NCI-H774 (cell line): ENCODE measurements at places on chromosomes 1 and 21.

DNA sequence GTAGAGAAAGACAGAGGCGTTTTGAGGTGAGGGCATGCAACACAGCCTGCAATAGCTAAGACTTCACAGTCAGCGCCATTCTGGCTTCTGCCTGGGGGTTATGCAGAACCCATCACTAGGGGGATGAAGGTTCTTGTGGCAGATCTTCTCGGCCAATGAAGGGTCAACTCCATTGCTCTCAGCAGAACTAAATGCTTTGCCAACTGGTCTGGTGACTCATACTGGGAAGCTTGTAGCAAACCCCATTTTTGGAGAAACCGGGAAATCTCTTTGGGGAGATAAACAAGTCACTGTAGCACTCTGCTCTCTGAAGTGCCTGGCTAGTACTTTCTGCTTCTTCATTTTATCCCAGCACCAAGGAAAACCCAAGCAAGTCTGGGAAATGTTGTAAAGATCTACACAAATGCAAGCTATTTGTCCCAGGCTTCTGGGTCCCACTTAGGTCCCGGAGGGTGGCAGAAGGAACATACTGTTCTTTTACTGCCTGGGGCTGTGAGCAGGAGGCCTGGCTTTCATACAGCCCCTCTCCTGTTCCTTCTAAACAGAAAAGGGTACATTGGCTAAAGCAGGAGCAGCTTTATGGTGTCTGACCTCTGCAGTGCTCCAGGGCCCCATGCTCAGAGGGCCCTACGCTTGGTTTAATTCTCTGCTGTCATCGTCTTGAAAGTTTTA lies 28.8 kb downstream of the SHISA4 start:
- no peak for DNase-seq

DNA sequence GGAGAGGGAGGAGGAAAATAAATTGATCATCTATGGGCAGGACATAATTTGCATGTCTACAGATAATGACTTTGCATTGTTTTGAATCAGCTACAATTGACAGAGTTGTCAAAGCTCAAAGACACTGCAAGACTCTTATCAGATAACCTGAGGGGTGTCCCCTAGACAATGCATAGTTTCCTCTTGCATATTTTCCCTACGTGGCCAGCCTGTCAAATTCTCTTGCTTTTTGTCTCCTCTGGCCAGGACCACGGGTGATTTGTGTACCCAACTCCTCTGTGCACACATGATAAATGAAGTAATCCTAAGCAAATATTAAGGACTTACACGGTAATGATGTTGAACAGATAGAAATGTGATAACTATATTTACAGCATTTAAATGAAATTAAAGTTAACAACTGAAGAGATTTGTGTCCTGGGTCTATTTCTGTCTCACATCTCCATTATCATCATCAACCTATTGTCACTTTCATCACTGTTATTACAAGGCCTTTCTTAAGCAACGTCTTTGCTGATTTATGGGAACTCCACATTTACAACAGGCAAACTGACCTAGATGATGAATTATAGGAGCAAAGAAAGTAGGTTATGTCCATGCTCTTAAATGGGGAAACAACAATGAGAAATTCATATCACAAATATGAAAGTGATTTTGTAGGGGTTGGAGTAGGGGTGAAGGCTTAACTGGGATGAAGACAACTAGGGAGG lies 18.8 kb downstream of the BATF3 start:
- DNase-seq: no peak

DNA sequence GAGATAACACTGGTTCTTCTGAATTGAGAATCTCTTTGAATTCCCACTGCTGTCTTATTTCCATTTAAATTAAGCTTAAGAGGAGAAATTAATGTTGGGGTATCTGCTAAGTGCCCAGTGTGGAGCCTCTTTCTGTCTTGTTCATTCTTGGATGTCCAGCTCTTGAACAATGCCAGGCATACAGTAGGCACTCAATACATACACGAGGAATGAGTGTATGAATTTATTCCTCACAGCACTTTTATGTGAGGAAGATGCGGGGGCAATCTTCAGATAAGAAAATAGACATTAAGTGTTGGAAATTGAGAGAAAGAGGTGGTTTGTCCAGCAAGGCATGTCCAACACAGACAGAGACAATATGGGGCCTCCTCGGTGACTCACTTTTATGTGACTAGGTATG lies 11.8 kb upstream of the ATF3 start:
- no peak for DNase-seq

- DNase-seq: no peak
These were observed 553 bp upstream of the NDUFV3 start for GRCh38 chr21:42892582-42892930.

- DNase-seq: no peak
These were observed 127.0 kb downstream of the PLPP3 start for GRCh38 chr1:56452027-56453011.

- no peak for DNase-seq
These were observed 46.2 kb upstream of the TINAGL1 start for GRCh38 chr1:31529999-31530684.

DNA sequence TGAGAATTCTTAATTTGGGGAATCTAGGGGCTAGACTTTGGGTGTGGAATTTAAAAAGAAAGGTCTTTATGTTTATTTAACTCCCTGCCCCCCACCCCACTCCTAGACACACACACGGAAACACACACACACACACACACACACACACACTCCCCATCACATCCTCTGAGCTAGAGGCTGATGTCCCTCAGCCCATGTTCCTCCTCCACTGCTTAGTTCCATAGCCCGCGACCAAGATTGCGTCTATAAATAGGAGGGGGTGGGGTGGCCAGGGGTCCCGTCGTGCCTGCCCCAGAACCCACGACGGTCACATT lies 655 bp upstream of the KIRREL1 start:
- DNase-seq: no peak

DNA sequence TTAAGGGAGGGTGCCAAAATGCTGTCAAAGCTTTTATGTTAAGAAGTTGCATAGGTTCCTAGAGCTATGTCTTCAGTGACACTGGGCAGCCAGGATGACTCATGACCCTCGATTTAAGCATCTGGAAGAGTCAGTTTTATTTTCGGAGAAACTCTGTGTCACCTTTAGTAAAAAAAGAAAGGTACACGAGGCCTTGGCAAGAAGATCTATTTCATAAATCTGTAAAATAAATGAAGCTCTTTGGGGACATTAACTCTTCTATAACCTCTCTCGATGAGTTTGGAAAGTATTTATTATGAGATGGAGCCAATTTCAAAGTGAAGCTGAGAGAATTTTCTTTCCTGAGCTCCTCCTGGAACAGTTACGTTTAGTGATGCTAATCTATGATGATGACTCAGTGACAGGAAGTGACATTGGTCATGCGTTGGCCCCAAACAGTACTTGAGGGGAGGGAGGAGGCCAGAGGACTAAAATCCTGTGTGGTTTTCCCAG lies 156.5 kb downstream of the HLX start:
- DNase-seq: no peak

- DNase-seq: peak; percentile 94
These were observed 413.9 kb downstream of the DUSP10 start for GRCh38 chr1:221327954-221328353.

GRCh38 chr1:6582370-6582769 lies 2.6 kb downstream of the ZBTB48 start:
- DNase-seq: no peak

GRCh38 chr1:101980974-101981373 lies 15.8 kb downstream of the OLFM3 start:
- DNase-seq: no peak

DNA sequence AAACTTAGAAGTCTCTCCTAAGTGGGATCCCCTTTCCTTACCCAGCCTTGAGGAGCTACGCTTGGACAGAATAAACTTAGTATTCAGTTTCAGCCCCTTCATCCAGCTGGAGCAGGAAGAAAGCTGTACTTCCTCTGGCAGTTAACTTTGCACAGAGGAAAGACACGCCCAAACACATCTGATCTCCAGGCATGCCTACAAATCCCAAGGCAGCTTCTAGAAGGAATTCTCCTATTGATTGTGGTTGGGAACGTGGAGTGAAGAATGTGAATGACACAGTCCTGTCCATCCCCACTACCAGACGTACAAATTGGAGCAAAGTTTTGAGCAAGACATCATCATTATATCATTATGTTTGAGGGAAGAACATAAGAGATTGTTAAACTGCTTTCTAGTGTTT lies 6.6 kb upstream of the AK4 start:
- no peak for DNase-seq
